ENCODE measurements at places on chromosomes 12 and 14.

GRCh38 chr12:91717804-91718203 is 427.8 kb downstream of the BTG1 start:
- no peak for DNase-seq

- DNase-seq: no peak
Observed at GRCh38 chr12:13008741-13009380, 8.8 kb upstream of the HEBP1 start.

GRCh38 chr12:64730588-64730969 is 28.6 kb downstream of the GNS start:
- DNase-seq: no peak

DNA sequence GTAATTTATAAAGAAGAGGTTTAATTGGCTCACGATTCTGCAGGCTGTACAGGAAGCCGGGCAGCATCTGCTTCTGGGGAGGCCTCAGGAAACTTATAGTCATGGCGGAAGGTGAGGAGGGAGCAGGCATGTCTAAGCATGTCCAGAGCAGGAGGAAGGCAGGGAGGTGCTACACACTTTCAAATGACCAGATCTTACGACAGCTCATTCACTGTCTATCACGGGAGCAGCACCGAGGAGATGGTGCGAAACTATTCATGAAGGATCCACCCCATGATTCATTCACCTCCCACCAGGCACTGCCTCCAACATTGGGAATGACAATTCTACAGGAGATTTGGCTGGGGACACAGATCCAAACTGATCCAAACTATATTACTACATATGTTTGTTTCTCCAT is 10.0 kb downstream of the SFSWAP start:
- no peak for DNase-seq

DNA sequence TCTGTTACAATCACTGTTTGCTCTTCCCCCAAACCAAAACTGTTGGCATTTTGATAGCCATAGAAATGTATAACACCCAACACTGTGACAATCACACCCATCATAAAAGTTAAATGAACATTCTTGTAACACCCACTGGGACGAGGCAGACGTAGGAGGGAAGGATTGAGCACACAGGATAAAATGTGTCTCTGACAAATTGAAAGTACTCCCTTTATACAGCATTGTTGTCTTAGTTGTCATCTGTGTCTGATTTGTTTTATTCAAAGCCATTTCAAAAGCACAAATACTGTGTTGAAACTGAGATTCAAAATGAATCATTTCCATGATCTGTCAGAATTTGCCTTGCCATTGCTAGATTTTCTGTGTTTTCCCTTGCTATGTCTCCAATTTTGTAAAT is 436.3 kb downstream of the TMTC2 start:
- no peak for DNase-seq

DNA sequence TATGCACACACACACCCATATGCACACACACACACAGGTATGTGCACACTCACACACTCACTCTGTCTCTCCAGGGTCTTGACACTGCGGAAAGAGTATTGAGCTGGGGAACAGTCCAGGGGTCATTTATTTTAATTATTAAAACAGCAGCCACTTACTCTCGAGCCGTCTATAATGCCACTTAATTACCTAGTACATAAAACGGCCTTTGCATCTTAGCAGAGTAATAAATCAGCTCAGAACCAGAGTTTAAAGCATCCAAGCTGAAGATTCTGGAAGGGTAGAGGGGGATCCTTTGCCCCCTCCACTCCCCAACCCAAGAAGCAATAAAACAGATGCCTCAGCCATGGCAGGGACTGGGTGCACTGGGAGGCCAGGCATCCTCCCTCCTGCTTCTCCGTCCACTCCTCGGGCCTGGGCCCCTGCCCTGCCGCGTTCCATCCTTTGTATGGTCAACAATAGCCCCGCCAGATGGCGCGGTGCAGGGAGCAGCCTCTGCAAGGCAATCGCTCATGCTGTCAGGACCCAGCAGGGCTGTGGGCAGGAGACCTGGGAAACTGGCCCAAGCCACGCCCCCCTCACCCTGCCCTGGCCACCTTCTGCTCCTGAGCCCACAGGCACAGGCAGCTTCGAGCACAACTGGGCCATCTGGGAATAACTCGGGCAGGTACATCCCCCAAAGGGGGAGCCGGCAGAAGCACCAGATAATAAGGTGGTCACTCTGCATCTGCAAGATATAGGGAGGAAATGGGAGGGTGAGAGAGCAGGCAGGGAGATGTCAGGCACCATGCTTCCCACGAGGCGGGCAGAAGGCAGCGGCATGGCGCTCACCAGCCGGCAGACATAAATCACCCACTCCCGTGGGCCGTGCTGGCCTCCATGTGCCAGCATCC is 40.9 kb downstream of the CCDC85C start:
- DNase-seq: no peak

DNA sequence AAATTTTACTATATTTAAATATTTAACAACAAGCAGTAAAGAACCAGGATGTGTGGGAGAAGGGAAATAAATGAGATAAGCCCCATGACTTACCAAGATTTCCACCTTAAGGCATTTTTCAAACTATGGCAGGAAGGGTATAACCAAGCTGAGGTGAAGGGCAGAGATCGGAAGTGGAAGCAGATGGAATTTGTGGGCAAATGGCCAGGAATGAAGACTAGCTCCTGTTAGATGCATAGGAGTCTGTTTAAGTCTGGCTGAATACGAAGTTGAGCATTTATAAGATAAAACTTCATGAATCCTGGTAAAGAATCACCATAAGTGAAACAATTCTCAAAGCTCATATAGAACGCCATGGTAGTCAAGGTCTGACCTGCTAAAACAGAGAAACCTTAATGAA is 163.5 kb downstream of the DIO2 start:
- DNase-seq: no peak

DNA sequence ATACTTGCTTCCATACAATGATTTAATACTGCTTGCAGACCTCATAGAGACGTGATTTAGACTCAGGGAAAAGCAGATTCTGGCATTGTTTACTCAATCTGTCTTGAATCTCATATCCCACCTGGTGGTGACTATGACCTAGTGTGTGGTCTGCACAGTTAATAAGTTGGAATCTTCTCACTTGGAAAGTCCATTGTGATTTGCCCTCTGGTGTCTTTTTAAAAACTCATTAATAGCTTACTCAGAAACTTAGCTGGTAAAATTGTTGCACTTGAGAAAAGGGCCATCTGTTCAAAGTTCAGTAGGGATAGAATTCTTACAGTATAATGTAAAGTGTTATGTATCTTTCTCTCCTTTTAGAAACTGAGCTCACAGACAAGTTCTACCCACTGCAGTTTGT is 106.0 kb downstream of the PELI2 start:
- no peak for DNase-seq

GRCh38 chr14:69573831-69574262 is 824 bp downstream of the CCDC177 start:
- no peak for DNase-seq

DNA sequence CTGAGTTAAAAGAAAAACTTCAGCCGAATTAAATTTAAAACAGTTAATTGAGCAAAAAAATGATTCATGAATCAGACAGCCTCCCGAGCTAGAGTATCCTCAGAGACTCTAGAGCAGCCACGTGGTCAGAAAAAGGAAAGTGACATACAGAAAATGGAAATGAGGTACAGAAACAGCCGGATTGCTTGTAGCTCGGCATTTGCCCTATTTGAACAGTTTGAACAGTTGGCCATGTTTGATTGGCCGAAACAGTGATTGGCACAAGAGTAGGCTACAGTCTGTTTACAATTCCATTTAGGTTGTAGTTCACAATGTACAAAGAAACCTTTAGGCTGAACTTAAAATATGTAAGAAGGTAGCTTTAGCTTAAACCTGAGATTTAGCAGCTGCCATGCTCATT is 12.9 kb upstream of the OXA1L start:
- DNase-seq: no peak

- DNase-seq: no peak
Observed at GRCh38 chr12:93813972-93814821, 137.0 kb downstream of the CRADD start.

GRCh38 chr14:63644741-63645140 is 3.1 kb upstream of the WDR89 start:
- no peak for DNase-seq

DNA sequence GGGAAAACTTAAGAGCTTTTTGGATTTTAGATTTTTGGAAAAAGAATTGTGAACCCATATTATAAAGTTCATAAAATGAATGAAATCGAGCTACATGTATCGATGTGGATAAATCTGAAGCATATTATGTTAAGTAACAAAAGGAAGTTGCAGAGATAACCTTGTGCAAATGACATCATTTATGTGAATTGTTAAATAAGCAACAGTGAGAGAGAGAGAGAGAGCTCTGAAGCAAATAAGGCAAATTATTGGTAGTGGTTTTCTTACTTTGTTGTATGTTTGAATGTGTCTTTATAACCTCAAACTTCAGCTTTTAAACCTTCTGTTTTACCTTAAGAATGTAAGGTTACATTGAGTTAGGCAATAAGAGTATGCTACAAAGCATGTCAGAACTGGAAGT is 78.8 kb downstream of the ERC1 start:
- DNase-seq: no peak

DNA sequence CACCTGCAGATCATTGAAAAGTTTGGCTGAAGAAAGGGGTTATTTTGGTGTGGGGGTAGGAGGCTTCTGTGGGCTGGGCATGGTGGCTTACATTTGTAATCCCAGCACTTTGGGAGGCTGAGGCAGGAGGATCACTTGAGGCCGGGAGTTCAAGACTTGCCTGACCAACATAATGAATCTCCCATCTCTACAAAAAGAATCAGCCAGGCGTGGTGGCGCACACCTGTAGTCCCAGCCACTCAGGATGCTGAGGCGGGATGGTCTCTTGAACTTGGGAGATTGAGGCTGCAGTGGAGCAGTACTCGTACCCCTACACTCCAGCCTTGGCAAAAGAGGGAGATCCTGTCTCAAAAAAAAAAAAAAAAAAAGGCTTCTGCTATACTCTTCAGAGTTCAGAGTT is 7.0 kb downstream of the DDIT3 start:
- no peak for DNase-seq

DNA sequence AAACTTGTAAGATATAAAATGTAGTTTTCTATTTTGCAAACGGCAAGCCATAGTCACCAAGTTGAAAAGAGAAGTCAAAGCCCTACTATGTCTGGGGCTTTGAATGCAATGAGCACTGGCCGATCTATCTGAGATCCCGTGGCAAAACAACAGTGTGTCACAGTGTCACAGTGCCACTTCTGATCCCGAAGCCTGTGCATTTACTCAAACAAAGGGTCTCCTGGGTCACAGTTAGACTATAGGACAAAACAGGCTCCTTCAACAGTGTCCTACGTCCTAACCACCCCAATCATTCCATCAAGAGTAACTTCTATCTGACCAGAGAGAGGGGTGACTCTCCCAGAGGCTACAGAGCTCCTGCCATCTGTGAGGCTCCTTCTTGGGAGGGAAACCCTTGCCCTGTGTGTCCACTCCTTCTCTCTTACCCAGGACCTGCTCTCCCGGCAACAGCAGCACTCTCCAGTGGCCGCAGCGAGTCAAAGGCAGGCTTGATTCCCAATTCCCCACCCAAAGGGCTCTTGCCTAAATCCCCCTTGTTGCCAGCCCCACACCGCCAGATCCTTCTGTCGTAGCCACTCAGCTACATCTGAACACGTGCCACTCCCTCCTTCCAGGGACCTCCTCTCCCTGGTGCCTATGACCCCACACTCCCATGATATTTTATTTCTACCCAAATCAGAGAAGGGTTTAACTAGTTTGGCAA is 14.0 kb upstream of the SELPLG start:
- no peak for DNase-seq

DNA sequence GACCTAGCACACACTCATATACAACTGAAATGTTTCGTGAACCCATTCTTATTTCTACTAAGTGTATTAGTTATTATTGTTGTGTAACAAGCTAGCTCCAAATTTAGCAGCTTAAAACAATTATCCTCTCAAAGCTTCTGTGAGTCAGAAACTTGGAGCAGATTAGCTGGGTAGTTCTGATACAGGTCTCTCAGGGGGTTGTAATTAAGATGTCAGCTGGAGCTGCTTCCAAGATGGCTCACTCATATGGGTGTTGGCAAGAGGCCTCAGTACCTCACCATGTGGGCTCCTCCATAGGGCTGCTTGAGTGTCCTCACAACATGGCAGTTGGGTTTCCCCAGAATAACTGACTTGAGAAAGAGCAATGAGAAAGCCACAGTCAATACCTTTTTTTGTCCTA is 9.8 kb downstream of the GPR135 start:
- DNase-seq: no peak

DNA sequence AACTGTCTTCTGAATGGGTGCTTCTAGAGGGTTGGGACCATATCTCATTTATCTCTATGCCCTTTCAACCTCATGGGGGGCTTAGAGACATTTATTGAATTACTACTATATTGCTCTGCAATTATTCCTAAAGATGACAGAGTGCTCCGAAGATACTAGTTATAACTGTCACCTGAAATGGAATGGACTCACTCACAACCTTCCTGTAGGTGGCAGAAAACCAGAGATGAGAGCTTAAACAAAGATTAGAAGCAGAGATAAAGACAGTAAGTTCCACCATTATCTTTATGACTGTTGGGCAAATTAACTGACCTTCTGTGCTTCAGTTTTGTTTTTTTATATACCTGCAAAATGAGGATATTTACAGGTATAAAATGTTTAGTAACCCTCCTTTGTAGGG is 31.5 kb upstream of the GTF2A1 start:
- no peak for DNase-seq

DNA sequence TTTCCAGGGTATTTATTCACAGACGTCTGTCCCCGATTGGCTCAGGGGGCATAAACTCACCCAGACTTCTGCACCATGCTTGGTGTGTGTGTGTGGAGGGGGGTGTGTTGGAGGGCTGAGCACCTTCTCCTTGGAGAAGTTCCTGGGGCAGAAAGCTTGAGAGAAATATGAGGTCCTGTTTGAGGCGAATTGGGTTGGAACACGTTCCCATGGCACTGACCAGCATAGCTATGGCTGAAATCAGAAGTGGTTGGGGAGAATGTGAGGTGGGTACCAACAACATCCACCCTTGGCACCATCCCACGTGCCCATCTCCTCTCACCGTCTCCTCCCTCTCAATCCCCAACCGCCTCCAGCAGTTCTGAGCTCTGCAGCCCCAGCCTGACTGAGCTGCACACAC is 16.0 kb upstream of the GPATCH2L start:
- no peak for DNase-seq

- DNase-seq: no peak
Observed at GRCh38 chr12:97022536-97023230, 115.6 kb downstream of the NEDD1 start.

DNA sequence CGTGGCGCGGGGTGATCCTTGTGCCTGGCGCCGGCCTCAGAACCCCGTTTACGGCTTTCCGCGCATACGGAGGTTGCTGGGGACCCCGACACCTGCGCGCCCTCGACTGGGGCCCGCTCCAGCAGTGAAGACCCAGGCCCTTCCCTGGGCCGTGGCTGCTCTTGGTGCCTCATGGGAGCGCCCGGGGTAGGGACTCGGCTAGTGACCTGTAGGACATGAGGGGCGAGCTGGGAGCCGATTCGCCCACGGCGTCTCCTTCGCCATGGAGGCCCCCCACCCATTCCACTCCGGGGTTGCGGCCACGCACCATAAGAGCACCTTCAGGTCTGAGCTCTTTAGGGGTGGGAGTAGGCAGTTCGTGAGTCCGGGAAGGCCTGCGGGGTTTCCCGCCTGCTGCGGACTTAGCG is 14.2 kb upstream of the PAX9 start:
- DNase-seq: no peak
